ENCODE measurements at places on chromosomes 1 and 21.
A peak's percentile ranks its signal among the peaks of the same experiment; 100 is the strongest.

- DNase-seq = no peak
Measured at GRCh38 chr1:80989455-80989854, 811.3 kb upstream of the ADGRL2 start.

- no peak for DNase-seq
Measured at GRCh38 chr1:198254521-198254920, 97.7 kb downstream of the NEK7 start.

DNA sequence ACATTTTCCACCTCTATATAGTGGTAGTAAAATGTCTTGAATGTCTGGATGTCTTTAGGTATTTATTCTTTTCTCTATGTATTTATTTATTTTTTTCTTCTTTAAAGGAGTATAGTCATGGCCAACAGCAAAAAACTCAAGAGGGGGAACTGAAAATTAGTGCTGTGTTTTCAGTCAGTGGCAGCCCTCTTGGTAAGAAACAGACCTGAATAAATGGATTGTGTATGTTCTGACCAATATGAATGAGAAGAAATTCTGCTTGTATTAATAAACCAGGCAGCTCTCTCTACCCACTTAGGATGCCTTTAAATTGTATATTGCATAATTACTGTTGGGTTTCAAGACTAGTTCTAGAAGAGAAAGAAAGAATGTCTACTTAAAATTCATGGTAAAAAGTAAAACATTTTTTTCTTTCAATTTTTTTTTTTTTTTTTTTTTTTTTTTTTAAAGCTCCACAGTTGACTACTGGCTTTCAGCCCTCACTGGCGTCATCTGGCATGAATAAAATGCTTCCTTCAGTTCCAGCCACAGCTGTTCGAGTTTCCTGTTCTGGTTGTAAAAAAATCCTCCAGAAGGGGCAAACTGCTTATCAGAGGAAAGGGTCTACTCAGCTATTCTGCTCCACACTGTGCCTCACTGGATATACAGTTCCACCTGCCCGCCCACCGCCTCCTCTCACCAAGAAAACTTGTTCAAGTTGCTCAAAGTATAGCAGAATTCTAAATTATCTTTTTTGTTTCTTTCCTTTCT lies 101.6 kb downstream of the ZMYM4 start:
- peak; percentile 43 for DNase-seq

- no peak for DNase-seq
Measured at GRCh38 chr1:168261390-168261789, 19.3 kb upstream of the TBX19 start.

DNA sequence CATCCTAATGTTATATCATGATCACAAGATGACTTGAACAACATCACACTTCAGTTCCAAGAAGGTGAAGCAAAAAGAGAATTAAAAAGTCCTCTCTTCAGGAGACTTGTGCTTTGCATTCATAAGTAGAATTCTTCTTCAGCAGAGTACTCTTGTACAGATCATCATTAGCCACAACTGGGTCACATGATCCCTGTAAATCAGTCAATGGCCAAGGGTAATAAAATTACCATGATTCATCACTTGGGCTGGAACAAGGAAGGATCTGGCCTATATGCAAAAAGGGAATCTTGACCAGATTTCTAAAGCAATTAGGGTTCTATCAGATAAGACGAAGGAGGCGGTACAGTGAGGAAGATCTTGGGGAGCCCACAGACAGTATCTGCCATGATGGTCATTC lies 458.0 kb upstream of the DEPDC1 start:
- DNase-seq = no peak

GRCh38 chr1:72936942-72937341 lies 654.6 kb upstream of the NEGR1 start:
- DNase-seq = no peak

GRCh38 chr1:97770376-97770775 lies 150.5 kb downstream of the DPYD start:
- DNase-seq = no peak

DNA sequence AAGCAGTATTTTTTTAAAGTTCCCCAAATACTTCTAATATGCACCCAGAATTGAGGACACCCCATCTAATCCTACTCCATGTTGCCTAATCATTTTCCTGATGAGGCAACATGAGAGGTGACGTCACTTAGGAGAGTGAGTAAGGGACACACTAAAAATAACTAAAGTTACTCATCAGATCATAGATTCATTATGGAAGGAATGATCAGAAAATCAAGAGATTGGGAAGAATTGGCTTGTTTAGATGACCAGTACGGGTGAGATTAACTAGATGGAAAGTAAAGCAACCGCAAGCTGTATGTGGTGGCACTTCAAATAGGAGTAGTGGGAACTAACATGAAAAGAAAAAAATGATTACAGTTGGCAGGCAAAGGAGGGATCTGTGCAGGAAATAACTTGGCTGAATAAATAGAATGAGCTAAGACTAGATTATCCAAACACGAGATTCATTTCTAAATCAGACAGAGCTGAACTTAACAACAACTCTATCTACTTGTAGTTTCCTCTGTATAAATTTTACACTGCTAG lies 61.4 kb upstream of the CXADR start:
- peak; percentile 70 for DNase-seq

DNA sequence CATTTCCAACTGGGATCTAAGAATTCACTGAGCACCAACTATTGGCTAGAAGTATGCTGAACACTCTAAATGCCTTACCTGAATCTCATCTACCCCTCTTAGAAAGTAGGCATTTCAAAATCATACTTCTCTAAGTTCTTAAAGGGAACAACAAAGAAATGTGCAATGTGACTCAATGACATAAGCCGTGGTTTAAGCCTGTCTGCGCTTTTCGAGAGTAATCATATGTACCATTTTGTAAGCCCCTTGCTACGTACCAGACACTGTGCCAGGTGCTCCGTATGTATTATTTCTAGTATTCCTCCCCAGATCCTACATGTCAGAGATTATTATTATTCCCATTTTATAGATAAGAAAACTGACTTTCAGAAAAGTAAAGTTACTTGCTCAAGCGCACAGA lies 454.2 kb downstream of the SETD4 start:
- peak; percentile 20 for DNase-seq

DNA sequence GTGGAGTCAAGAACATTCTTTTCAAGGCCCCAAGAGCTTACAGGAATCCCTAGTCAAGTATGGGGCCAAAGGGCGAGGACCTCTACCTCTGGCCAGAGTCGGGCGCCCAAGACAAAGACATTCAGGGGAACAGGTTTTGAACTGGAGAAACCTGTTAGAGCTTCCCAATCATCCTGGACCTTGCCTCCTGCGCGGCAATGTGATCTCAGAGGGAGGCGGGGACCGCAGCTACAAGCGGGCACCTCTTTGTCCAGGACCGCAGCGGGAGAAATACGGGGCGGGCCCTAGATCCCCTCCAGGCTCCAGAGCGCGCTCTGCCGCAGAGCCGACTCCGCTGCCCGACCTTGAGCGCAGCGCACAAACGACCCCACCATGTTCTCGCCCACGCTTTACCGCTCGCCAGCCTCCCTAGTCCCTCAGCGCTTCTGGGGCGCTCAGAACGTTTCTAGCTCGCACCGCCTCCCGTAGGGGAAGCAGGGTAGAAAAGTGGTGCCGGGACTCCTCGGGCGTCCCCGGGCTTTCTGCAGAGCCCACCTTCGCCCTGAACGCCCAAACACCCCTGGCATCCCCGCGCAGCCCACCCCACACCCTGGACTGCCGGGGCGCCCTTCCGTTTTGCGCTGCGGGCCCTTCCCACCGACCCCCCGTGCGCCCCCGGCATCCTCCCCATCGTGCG lies 28.1 kb downstream of the RABIF start:
- peak; percentile 41 for DNase-seq

DNA sequence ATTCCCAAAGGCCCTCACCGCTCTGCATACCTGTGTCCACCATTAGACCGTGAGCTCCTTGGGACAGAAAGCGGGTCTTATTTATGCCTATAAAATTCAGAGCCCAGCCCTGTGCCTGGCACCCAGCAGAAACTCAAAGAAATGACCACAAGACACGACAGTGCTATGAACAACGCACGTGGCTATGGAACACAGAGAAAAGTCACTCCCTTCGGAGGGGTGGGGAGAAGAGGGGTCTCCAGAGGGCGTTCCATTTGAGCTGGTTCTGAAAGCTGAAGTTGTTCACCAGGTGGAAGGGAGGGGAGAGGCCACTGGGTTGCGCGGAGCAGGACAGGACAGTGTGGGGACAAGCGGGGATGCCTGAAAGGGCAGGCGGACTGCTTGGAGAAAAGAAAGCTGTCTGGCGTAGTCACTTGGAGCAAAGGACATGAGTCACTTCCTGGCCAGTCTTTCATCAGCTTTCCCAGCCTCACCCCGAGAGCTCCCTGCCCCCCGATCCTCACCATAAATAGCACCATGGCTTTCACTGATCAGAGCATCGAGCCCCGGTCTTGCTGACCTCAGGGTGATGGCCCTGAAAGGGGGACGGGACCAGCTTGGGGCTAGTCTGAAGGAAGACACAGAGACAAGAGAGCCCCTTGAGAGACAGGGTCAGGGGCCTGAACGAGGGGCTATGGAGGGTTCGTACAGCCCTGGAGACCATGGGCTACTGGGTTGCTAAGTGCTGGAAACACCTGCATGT lies 28.5 kb downstream of the ECE1 start:
- peak; percentile 80 for DNase-seq

DNA sequence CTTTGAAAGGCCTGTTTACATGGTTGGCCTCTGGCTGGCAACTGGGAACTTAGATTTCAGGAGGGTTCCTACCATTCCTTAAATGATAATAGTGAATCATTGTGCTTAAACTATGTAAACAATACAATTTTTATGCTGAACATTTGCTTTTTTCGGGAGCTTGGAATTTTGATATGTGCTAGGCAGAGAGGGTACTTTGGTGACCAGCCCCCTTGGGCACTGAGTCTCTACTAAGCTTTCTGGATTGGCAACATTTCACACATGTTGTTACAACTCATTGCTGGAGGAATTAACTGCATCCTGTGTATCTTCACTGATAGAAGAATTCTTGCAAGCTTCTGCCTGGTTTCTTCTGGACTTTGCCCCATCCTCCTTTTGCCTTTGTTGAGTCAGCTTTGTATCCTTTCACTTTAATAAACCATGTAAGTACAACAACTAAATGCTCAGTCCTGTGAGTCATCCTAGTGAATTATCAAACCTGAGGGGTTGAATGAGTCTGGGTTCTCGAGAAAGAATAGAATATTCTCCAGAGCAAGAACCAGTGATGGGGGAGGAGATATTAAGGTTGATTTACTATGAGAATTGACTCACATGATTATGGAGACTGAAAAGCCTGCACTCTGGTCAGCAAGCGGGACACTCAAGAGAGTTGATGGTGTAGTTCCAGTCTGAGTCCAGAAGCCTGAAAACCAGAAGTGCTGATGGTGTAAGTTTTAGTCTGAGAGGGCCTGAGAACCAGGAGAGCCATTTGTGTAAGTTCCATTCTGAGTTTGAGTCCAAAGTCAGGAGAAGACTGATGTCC lies 3.1 kb upstream of the SLC16A4 start:
- no peak for DNase-seq

DNA sequence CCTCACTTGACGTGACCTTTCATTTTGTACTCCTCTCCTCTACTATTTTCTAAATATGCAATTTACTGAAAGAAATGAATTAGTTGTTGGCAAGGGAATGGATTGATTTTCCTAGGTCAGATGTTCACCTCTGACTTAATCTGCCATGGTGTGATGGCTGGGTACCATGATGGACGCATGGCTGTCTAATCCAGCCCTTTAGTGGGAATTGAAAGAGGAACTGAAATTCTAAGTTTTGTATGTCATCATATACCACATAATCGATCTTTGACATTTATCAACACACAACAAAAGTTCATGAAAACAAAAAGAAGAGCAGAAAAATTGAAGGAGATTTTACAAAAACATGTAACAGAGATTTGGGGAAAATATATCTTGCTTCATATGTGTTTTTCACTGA lies 331.3 kb upstream of the SNX7 start:
- DNase-seq = no peak

DNA sequence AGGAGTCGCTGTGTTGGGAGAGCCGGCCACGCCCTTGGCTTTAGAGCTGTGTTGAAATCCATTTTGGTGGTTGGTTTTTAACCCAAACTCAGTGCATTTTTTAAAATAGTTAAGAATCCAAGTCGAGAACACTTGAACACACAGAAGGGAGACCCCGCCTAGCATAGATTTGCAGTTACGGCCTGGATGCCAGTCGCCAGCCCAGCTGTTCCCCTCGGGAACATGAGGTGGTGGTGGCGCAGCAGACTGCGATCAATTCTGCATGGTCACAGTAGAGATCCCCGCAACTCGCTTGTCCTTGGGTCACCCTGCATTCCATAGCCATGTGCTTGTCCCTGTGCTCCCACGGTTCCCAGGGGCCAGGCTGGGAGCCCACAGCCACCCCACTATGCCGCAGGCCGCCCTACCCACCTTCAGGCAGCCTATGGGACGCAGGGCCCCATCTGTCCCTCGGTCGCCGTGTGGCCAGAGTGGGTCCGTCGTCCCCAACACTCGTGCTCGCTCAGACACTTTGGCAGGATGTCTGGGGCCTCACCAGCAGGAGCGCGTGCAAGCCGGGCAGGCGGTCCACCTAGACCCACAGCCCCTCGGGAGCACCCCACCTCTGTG lies 4.7 kb downstream of the C1orf35 start:
- no peak for DNase-seq

DNA sequence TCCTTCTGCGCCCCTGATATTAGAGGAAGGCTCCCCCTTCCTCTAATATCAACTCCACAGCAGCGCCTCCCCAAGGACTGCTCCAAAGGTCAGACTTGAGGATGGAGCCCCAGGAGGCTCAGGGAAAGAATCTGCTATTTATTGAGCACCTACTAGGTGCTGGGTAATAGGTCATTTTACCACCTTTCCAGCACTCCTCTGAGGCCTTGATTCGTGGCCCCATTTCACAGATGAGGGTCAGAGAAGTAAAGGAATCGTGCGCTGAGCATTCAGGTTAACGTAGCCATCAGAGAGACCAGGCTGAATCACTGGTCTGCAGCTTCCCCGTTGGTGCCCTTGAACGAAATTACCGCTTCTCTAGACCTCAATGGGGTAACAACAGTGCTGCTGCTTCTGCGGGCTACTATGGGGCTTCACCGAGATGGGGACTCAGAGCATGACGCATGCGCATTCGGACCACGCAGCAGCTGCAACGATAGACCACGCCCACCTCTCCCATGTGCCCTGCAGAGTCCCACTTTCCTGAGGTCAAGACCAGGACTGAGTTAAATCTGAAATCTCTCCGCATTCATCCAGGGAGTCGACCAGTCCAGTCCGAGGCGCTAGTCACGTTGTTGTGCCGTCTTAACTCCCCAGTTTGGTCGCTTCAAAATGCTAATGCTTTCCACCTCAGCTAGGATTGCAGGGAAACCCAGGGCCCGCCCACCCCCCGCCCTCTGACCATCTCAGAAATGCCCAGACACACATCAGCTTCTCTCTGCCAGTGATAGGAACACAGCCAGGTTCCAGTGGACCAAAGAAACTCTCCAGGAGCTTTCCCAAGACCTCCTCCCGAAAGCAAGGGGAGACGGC lies 12.9 kb downstream of the CAMK2N1 start:
- peak; percentile 13 for DNase-seq

All from suppressor macrophage (primary cell).